ENCODE measurements at places on chromosomes 13 and 19. TPM values are rescaled to one million over a fixed set of nuclear protein-coding genes. Genes with fewer than 3 reads are reported as not detected.
A peak's percentile ranks its signal among the peaks of the same experiment; 100 is the strongest.

DNA sequence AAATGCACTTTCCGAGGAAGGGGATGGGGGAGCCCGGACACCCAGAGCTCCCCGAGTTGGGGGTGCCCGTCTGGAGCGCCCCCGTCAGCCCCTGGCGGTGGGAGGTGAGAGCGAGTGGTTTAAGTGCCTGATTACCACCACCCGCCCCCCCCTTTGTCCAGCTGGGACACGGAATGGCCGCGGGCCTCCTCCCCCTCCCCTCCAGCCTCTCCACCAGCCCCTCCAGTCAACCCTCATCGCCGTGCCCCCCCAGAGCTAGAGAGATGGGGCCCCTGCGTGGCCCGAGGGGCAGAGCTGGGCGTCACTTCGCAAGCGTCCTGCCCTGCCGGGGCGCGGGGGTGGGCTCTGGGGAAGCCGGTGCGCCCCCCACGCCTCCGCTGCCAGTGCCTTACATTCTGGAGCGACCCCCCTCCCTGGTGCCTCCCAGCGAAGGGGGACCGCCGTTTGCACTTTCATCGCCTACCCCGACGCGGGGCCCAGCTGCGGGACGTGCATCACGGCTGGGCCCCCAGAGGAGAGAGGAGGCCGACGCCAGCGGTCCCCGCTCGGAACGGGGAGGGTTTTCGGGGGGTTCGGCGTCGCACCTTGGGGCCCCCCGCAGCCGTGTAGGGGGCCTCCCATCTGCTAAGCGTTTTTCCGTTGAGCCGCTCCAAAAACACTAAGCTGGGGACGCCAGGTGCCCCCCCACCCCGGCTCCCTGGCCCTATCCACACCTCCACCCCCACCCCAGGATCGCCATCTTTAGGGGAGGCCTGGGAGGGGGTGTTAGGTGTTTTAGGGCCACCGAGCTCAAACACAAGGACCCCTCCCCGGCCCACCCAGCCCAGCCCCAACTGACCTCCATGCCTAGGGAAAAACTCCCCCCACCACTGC, 16.4 kb downstream of the SMIM24 start:
- H3K4me1 ChIP-seq, result peaks cover 24% of the 10 kb centered on the region
- peak overlapping the region; percentile 39 for H3K4me3 ChIP-seq
- peaks cover 98% of the 10 kb centered on the region for H3K27me3 ChIP-seq

Gene ZNF121
- 134 TPM for total RNA-seq

DNA sequence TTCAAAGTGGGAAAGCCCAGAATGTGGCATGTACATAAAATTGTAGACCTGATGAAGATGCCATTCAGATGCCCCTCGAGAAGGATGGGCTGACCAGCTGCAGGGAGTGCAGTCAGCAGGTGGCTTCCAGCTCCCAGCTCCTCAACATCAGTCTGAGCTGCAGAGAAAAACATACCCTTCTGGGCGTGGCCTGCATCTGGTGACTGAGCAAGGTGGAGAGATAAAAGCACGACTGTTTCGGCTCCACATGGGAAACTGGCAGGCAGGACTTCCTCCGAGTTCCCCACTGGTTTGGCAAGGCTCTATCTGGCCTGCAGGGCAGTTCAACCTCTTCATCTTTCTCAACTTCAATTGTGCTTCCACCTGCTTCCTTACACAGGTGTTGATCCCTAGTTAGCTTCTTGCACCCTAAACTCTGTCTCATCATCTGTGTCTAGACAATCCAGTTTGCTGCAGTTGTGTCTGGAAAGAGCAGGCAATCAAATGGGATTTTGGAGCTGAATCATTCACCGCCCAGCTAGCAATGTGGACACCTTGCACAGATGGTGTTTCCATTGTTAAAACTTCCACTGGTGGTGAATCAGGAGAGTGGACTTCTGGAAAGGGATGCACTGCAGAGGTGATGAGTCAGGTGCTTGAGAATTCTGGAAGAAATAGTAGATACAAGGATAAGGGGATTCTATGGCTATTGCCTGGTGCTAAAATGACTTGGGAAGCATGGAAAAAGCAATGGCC, 56.8 kb downstream of the POLR1D start:
- no peaks in the 10 kb centered on the region for H3K4me1 ChIP-seq

DNA sequence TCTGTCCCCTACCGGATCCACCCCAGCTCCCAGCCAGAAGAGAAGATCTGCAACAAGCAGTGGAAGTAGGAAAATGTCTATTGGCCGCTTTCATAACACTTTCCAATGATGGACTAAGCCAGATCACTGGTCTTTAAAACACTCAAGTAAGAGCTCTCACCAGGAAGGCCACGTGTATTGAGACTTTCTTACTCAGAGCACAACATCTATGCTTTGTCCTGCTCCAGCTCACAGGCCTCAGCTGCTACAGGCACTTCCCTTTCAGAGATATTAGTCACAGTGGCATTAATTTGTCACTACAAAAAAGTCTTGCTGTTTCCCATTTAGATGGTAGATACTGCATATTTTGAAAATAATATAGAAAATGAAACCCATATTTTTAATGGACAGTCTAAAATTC, 164.2 kb downstream of the ABCC4 start:
- no peak overlapping the region for H3K27ac ChIP-seq
- no peak overlapping the region for H3K4me3 ChIP-seq
- H3K4me1 ChIP-seq, result no peaks in the 10 kb centered on the region
- H3K36me3 ChIP-seq, result no peaks in the 10 kb centered on the region
- DNase-seq, result no peak
